DMS 273 treated with DMSO at 0.1 percent for 48 hours (cell line): ENCODE measurements at places on chromosomes 16 and 17.

DNA sequence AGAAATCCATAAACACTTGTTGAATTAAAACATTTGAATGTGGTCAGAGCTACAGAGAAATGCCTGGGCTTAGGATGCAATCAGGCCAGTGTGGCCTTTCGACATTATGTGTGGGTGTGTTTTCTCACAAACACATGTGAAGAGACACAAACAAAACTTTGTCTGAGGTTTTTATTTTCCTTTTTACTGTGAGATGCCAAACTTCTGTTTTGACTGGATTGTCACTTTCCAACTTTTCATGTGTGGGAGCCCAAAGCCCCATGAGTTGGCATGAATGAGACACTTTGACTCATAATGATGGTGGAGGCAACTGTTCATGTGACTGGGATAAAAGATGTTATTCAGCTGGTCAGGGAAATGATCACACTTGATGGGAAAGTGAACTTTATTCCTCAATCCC lies 71.9 kb upstream of the GAS7 start:
- no peak for DNase-seq

- no peak for DNase-seq
These were observed 37.2 kb upstream of the HOXB9 start for GRCh38 chr17:48663134-48663924.

DNA sequence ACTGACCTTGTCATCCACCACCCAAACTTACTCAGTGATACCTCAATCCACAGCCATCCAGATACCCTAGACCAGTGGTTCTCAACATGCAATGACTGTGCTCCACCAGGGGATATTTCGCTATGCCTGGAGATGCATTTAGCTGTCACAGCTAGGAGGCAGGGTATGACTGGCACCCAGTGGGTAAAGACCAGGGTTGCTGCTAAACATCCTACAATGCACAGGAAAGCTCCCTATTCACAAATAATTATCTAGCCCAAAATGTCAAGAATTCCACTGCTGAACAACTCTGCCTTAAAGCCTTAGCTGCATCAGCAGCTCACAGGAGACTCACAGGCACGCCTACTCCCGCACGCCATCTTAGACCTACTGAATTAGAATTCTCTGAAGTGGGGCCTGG lies 212.6 kb downstream of the GRIN2A start:
- DNase-seq, result no peak

DNA sequence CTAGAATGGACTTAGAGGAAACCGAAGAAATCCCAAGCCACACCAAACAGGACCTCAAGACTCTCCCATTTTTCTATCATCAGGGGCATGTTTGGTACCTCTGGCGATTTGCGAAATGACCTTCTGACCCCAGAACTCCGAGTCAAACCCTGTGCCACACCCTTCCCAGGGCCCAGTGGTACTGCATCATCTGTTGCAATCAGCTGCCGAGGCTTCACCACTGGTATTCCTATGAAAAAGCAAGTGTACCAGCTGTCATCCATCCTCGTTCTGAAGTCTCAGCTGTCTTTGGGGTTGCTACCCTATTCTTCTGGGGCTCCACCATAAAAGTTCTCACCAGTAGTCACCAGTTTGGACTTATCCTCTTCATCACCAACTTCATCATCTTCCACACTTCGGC lies 2.3 kb upstream of the RSKR start:
- no peak for DNase-seq

DNA sequence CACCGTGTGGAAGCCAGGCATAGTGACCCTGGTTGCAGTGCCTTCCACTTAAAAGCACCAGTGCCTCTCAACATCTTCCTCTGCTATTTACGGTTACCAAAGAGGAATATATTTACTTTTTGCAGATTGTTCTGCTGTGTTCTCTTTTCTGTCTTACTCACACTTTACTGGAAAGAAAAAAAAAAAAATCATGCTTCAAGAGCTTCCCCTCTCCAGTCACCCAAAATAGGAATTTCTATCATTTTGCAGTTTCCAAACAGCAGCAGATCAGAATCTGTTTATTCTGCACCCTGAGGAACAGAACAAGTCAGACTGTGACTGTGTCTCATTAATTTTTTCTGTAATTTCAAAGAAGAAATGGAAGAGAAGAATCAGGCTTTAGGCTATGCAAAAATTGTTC lies 96.1 kb downstream of the KCNJ2 start:
- no peak for DNase-seq

GRCh38 chr16:55047903-55048497 lies 117.3 kb downstream of the IRX5 start:
- no peak for DNase-seq

- no peak for DNase-seq
These were observed 230.7 kb downstream of the HS3ST4 start for GRCh38 chr16:25922438-25922837.

GRCh38 chr17:58960068-58960467 lies 146.6 kb downstream of the TRIM37 start:
- DNase-seq, result peak; percentile 19

DNA sequence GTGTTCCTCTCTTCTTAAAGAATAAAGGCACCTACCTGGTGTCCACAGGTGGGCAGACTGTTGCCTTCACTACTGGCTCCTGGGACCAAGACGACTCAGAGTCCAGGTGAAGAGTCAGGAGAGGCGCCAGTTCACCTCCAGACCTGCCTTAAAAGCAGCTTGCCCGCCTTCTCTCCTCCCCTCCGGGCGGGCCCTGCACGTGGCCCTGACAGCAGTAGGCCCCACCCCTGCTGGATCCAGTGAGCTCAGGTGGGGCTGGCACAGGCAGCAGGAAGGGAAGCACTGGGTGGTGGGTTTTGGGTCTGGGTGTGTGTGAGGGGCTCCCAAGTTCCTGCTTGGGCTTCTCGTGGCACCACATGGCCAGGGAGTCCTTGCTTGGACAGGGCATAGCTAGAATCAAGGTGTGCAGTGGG lies at the start of gene TNS4:
Gene TNS4 (minus strand): TSS at position 125 of the 413 bp plus-strand sequence. CDS start 5,198 bp downstream, outside the sequence.
- no peak for DNase-seq

- peak; percentile 35 for DNase-seq
These were observed 658 bp upstream of the DUSP3 start for GRCh38 chr17:43779145-43780125.

- DNase-seq, result no peak
These were observed 90.9 kb downstream of the PARN start for GRCh38 chr16:14539156-14539555.

DNA sequence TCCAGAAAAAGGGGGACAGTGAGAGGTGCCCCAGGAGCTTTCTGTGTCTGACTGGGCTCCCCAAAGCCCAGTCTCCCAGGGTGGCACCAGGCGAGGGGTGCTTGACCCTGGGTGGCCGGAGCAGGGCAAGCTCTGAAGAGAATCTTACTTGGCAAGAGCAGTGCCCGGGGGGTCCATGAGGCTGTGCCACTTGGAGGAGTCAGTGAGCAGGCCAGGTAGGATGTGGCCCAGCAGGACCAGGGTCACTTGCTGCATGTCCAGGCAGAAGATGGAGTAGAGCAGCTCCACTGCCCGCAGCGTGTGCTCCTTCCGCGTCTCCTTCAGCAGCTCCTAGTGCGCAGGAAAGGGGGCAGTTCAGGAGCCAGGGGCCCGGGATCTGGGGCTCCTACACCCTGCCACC lies 7.3 kb downstream of the CSF3 start:
- DNase-seq, result no peak

DNA sequence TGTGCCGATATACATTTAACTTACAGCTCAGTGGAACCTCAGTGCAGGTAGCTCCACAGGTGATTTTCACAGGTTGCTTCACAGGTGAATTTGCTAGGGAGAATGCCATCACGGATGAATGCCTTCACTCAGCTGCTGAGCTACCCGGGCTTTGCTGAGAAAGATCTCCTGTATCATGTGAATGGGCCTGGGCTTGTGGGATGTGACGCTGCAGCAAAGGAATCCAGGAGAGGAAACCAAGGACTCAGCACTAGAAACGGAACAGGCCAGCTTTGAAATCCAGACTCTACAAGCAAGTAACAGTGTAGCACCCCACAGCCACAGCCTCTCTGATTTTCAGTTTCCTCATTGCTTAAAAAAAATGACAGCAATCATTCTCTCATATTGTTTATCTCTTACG lies 271.4 kb upstream of the MAF start:
- DNase-seq, result no peak

DNA sequence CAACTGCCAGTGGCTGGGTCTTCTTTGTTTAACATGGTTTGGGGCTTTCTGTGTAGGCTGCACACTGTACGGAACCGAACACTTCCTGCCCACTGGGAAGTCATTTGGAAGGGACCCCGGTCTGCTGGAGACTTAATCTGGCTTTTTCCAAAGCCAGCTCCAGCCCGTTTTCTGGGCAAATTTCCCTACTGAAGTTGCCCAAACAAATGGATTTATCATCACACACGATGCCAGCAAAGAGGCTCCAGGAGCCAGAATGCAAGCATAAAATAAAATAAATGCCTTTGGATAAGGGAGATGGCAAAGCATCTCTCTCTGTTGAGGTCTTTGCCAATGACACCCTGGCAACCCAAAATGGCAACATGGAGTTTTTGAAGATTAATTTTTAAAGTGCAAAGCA lies 259.9 kb upstream of the IRX3 start:
- no peak for DNase-seq

- no peak for DNase-seq
These were observed 84.2 kb upstream of the LGALS9 start for GRCh38 chr17:27546624-27547300.

GRCh38 chr17:3531266-3532101 lies 26.1 kb downstream of the TRPV3 start:
- no peak for DNase-seq

DNA sequence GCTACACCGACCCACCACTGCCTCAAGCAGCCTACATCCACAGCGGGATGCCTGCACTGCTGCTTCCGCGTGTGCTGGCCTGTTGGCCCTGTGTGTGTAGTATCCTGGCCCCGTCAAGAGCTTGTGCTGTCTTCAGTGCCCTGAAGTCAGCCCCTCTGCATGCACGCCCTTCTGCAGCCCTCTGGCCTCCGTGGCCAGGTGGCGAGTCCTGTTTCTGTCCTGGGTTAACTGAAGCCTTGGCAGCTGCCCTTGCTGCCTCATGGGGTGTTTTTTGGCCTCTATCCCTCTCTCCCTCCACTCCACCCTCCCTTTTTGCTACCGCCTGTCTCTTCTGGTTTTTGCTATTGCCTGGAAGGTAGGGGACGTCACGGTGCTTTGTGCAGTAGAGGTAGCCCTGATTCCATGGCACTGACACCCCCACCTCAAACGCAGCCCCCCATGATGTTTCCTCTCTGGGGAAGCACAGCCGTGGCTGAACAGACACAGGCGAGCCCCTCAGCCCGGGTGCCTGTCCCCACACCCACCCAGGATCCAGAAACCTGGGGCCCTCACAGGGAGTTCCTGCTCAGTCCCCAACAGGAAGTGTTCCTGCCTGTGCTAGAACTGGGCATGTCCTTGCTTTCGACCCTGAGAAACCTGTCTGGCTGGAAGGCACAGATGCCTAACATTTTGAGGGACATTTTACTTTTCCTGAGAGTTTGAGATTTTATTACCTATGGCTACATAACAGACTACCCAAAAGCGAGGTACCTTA lies 18.8 kb upstream of the AMZ2 start:
- DNase-seq, result peak; percentile 46
